RWPE2 (cell line): ENCODE measurements at places on chromosomes 7 and 10.

DNA sequence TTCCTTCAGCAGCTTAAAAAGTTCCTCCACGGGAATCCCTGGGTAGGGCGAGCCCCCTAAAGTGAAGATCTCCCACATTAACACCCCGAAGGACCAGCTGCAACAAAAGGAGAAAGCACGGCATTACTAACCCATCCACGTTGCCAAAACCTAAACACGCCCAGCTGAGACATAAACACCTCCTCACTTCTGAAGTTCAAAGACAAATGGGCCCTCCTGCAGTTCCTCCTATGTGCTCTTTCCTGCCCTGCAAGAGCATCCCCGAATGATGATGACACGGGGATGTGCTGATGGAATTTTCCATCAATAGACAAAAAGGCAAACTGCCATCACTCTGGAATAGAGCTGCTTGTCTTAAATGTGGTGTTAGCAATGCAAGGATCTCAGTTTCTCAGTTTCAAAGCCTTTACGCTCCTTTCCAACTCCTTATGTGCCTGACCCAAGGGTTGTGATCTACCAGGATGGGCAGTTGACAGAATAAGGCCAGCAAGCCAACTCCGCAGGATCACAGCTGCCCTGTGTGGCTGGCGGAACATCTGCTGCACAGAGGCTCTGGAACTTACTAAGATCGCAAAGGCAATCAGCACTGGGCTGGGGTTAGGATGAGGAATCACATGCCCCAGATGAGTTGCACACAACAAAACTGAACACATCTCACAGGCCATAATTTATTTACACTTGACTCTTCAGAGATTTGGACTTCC, 112.7 kb downstream of the FGFR2 start:
- H3K4me3 ChIP-seq: no peak overlapping the region
- H3K27me3 ChIP-seq: no peaks in the 10 kb centered on the region
- H3K4me1 ChIP-seq: no peaks in the 10 kb centered on the region
- no peak overlapping the region for H3K27ac ChIP-seq
- H3K36me3 ChIP-seq: no peaks in the 10 kb centered on the region

DNA sequence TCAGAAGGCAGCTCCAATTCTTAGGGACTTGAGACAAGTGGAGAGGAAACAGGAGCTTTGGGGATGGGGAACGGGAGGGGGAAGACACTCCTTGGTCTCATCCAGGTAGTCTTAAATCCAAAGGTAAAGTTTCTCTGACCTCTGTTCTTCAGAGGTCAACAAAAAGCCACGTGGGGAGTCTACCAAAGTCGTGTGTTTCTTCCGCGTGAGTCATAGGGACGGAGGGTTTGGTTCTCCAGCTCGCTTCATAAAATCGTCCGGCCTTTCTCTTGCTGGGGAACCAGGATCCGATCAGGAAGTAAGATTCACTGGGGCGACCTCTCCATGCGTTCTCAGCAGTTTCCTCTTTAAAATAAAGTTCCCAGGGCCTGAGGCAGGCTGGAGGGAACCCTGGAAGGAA, 275.7 kb downstream of the TCERG1L start:
- no peaks in the 10 kb centered on the region for H3K36me3 ChIP-seq
- H3K4me3 ChIP-seq: no peak overlapping the region
- no peaks in the 10 kb centered on the region for H3K4me1 ChIP-seq
- H3K27me3 ChIP-seq: no peaks in the 10 kb centered on the region

- H3K4me1 ChIP-seq: peaks cover 57% of the 10 kb centered on the region
- peak overlapping the region; percentile 70 for H3K27ac ChIP-seq
- DNase-seq: no peak
- no peaks in the 10 kb centered on the region for H3K36me3 ChIP-seq
- H3K27me3 ChIP-seq: no peaks in the 10 kb centered on the region
These were observed 108.3 kb downstream of the AHR start for GRCh38 chr7:17406738-17407137.

DNA sequence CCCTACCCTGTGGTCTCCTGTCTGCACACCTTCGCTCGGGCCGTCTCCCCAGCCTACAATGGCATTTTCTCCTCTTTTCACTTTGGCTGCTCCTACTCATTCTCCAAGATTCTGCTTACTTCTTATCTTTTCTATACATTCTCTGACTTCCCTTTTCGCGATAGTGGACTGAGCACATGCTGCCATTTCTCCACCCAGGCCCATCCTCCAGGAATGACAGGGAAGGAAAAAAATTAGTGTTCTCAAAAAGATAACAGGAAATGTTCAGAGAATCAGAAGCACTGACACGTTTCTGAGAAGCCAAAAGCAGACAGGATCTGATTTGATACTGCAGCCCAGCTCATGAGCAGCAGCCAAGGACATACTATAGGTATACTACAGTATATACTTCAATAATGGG, 6.4 kb upstream of the ANXA11 start:
- H3K36me3 ChIP-seq: no peaks in the 10 kb centered on the region
- no peak overlapping the region for H3K27ac ChIP-seq
- H3K4me1 ChIP-seq: peaks cover 15% of the 10 kb centered on the region
- no peaks in the 10 kb centered on the region for H3K27me3 ChIP-seq

GRCh38 chr10:95260909-95261552, 29.8 kb downstream of the PDLIM1 start:
- H3K27ac ChIP-seq: peak overlapping the region; percentile 94
- H3K4me3 ChIP-seq: no peak overlapping the region
- H3K4me1 ChIP-seq: peaks cover 43% of the 10 kb centered on the region
- H3K36me3 ChIP-seq: peaks cover 98% of the 10 kb centered on the region
- no peak for DNase-seq
- no peaks in the 10 kb centered on the region for H3K27me3 ChIP-seq

DNA sequence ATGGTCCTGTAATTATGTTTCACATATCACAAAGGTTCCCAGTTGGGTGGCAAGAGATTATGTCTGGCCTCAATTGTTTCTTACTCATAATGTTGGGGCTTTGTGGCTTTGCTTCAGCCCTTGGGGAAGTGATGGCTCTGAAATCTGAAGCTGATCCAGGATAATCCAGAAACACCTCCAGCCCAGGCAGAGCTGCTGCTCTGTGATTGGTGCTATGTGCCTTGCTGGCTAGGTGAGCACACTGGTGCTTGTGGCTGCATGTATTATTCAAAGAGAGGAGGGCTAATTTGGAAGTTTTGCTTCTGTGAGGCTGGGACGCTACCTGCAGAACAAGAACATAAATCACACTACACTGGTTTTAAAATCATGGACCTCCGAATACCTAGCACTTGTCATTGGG, 346.6 kb upstream of the MGMT start:
- no peaks in the 10 kb centered on the region for H3K27me3 ChIP-seq
- no peak for DNase-seq
- no peaks in the 10 kb centered on the region for H3K36me3 ChIP-seq
- H3K27ac ChIP-seq: no peak overlapping the region
- H3K4me3 ChIP-seq: no peak overlapping the region

DNA sequence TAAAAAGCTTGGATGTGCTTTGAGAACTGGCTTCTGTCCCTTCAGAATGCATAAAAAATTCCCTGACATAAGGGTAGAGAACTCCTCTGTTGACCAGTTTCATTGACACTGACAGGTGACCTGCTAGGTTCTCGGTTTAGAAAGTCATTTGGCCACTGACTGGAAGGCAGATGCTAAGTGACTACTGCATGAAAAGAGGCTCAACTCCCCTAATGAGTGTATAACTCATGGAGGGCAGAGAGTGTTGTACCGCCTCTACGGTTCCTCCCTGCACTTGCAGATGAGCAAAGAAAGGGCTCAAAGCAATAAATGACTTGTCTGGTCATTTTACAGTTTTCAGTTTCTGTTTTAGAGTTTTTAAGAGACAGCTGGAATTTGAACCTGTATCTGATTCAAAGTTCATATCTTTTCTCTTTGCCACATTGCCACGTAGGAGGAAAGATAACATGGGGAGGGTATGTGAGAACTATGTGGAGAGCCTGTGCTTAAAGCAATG, 2.9 kb upstream of the FGL2 start:
- no peak overlapping the region for H3K4me3 ChIP-seq
- no peaks in the 10 kb centered on the region for H3K4me1 ChIP-seq
- H3K27me3 ChIP-seq: no peaks in the 10 kb centered on the region
